ENCODE measurements at places on chromosomes 1 and 21.
A peak's percentile ranks its signal among the peaks of the same experiment; 100 is the strongest.

DNA sequence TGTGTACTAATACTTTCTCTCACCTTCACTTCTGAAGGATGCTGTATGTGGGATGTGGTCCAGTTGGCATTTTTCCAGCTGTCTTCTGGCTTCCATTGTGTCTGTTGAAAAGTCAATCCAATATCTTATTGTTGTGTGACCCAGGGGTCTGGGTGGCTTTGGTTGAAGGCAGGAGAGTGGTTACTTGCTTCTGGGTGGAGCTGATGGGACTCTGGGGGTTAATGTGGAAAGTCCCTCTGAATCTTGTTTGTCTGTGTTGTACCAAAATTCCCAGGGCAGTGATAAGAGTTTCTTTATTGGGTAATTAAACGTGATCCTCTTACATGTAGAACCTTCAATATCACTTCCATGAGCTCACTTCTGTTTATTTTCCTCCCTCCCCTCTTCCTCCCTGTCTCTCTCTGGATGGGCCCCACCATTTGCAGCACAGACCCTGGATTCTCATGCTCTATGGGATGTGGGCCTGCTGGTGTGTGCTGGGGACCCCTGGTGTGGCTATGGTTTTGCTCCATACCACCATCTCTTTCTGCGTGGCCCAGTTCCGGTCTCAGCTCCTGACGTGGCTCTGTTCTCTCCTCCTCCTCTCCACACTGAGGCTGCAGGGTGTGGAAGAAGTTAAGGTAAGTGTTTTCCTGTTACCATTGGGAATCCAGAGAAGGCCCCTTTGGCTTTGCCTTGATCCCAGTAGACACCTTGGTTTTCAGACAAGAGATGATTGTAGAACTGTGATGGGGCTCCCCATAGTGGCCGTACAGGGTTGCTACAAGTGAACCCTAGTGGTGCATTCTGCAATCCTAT lies 71.5 kb downstream of the HHAT start:
- peak; percentile 38 for DNase-seq

- no peak for DNase-seq
These were observed 533.3 kb downstream of the PTBP2 start for GRCh38 chr1:97254731-97255463.

DNA sequence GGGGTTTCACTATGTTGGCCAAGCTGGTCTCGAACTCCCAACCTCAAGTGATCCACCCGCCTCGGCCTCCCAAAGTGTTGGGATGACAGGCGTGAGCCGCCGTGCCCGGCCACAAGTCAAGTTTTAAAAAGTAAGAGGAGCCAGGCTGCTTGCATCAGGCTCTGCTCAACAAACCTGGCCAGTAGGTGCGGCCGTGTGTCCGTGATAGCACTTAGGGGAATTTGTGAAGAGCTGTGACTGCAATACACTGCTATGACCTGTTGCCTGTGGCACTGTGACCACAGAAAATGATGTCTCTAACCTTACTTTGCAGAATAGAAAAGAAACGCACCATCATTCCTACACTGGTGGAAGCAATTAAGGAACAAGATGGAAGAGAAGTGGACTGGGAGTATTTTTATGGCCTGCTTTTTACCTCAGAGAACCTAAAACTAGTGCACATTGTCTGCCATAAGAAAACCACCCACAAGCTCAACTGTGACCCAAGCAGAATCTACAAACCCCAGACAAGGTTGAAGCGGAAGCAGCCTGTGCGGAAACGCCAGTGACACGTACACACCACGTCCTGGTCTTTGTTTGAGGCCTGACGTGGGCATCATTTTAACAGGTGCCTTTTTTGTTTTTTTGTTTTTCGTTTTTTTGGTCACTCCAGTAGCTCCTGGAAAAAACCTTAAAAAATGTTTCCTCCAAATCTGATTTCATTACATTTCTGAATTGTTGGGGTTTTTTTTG lies 16.7 kb downstream of the C1orf174 start:
- no peak for DNase-seq

DNA sequence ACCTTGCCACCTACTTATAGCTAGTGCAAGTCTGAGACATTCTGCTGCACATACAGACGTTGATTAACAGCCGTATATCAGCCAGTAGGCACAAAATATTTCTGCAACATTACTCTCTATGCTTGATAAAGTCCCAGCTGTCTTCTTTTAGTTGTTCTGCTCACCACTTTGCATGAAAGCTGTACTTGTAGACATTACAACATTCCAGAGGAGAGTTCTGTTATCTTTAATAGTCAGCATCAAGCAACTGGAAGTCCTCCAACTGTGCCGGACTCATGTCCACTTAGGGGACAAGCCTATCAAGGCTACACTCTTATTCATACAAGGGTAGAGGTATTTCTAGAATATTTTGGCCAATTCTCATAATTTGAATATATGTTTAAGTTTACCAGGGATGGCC lies 50.0 kb downstream of the CACHD1 start:
- DNase-seq, result no peak

DNA sequence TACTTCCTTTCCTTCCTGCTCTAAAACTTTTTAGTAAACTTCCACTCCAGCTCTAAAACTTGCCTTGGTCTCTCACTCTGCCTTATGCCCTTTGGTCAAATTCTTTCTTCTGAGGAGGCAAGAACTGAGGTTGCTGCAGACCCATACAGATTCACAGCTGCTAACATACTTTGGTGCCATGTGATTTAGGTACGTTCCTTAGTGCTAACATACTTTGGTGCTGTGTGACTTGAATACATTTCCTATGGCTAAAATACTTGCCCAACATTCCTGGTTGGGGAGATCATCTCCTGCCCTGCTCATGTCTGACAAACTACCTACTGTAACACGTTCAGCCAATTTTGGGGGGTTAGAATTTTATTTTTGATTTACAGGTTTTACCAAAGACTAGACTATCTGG lies 6.8 kb upstream of the ZBTB40 start:
- no peak for DNase-seq

GRCh38 chr21:33962290-33962689 lies 46.7 kb upstream of the ATP5PO start:
- no peak for DNase-seq

DNA sequence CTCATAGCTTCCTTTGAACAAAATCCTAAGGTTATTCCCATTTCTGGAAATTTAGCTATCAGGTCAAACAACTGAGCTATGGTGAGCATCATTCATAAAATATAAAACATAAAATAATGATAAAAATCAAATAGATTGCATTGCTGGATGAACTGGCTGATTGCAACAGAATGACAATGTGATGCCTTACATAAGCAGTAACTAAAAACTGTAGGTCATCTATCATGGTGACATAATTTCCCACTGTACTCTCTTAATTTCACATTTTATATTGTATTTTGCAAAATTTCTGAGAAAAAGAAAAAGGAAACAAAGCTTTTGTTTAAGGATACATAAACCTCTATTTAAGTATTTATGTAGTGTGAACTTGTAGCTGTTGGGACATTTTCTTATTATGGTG lies 4.6 kb downstream of the PTGER3 start:
- no peak for DNase-seq

- no peak for DNase-seq
These were observed 126.2 kb upstream of the L1TD1 start for GRCh38 chr1:62068416-62068843.

DNA sequence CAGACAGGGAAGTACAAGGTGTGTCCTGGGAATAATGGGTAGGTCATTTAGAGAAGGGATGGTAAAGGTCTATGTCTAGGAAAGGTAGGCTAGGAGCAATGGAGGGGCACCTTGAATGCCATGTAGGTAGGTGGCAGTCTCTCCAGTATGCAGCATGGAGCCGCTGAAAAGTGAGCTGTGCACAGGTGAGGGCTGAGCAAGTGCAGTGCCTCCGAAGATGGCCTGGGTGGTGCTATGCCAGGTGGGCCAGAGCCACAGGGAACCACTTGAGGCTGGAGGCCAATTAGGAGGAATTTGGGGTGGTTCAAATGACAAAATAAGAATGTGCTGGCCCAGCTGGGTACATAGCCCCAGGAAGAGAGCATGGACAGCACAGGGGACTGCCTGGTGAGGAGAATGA lies 25.0 kb downstream of the RNU5D-1 start:
- DNase-seq, result no peak

DNA sequence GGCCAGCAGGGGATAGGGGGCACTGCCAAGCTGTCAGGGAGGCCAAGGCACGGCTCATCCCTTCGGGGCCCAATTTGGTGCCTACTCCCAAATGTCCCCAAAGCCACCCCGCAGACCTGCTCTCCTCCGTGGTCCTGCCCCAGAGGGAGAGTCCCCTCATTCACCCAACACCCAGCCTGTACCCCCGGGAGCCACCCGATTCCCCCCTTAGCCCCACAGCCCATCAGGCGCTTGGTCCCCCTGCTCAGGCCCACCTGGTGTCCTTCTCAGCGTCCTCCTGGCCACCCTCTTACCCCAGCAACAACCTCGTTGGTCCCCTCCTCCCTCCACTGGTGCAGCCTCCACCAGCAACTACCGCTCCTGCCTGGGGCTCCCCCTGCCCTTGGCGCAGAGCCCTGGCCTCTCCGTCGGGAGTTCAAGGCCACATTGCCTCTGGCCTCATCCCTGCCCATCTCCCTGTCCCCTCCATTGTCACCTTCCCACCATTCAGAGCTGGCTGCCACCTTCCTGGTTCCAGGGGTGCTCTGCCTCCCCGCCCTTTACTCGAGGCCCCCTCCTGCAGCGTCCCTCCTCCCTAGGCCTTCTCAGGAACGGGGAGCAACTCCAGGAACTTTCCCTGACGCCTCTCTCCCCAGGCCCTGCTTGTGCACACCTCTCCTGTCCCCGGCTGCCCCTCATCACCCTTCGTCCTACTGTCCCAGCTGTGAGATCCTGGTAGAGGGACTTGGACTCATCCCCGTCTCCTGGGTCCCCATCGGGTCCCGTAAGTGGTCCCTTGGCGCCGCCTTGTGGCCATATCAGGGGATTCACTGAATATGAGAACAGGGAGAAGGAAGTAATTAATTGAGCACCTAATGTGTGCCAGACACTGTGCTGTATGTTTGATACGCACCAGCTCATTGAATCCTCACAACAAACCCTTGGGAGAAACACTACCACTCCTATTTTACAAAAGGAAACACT lies 73.9 kb downstream of the RAP1GAP start:
- DNase-seq, result no peak

Data from GM04504 (cell line).